ENCODE measurements at places on chromosomes 12 and 14.

GRCh38 chr14:35573911-35574310 is 39.9 kb downstream of the INSM2 start:
- no peak for DNase-seq

DNA sequence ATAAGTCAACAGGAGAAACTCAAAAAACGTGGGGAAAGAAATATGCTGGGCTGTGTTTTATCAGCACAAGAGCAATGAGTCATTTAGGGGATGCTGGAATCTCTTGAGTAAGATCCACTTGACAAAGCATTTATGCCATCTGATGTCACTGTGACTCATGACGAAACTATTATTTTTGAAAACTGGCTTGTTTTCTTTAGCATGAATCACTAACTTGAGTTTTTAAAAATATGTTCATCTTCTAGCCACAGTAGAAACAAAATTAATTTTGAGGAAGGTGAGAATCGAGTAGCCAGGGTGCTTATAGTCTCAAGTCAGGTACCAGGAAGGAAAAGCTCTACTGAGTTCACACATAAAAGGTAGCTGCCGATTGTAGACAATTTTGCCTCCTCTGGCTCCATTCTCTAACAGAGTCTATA is 456.2 kb upstream of the MGAT4C start:
- no peak for DNase-seq

DNA sequence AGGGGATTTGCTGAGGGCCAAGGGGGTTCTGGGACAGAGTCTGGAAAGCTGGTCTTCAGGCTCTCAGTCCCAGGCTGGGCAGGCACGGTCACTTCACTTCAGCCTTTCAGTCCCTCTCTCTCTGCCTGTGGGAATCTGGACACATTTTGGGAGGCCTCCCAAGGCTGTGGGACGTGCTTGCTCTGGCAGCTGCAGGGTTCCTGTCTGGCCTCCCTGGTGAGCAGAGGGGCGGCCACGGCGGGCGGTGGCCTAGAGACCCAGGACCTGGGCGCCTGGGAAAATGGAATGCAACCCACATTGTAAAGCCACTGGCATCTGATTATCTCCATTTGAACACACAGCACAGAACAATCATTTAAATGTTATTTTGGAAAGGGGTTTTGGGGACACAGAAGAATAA is 10.1 kb upstream of the ALDH2 start:
- no peak for DNase-seq

DNA sequence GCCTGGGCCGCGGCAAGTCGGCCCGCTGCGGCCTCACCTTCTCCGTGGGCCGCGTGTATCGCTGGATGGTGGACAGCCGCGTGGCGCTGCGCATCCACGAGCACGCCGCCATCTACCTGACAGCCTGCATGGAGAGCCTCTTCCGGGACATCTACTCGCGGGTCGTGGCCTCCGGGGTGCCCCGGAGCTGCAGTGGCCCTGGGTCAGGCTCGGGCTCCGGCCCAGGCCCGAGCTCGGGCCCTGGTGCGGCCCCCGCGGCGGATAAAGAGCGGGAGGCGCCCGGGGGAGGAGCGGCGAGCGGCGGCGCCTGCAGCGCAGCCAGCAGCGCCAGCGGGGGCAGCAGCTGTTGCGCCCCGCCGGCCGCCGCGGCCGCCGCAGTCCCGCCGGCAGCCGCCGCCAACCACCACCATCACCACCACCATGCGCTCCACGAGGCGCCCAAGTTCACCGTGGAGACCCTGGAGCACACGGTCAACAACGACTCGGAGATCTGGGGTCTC is 226.2 kb upstream of the CRY1 start:
- peak; percentile 44 for DNase-seq

DNA sequence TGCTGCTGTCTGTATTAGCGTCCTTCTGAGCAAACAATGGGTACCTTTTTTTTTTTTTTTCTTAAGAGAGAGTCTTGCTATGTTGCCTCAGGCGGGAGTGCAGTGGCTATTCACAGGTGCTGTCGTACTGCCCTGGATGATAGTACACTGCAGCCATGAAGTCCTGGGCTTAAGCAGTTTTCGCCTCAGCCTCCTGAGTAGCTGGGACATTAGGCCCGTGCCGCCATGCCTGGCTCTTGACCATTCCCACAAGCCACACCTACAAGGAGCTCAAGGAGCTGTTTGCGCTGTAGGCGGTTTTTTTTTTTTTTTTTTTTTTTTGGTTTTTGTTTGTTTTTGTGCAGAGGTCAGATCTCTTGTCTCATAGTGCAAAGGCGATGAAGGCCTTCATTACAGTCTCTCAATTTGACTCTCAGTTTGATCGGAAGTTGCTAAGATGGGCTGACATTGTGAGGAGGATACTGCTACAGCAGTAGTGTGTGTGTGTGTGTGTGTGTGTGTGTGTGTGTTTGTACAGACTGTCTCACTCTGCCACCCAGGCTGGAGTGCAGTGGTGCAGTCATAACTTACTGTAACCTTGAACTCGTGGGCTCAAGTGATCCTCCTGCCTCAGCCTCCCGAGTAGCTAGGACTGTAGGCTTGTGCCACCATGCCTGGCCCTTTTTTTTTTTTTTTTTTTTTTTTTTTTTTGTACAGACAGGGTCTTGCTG is 34.2 kb downstream of the TRAF3 start:
- DNase-seq, result no peak

GRCh38 chr12:124334266-124334665 is 39.4 kb downstream of the RFLNA start:
- DNase-seq, result no peak

- no peak for DNase-seq
These were observed 10.0 kb downstream of the STYK1 start for GRCh38 chr12:10663869-10664268.

DNA sequence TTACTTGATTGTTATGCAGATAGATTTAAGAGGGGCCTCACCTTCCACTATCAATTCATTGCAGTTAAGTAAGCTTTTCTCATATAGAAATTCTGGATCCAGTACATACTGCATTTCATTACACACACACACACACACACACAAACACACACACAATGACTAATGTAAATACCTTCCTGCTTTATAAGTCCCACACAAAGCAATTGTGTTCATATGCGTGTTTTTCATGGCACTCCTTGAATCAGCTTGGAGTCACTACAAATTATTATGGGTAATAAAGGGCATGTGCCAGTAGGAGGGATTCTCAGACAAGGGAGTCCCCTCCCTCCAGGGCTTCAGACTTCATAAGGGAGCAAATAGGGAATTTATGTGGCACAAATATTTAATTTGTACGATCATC is 4.5 kb downstream of the MIPOL1 start:
- no peak for DNase-seq

DNA sequence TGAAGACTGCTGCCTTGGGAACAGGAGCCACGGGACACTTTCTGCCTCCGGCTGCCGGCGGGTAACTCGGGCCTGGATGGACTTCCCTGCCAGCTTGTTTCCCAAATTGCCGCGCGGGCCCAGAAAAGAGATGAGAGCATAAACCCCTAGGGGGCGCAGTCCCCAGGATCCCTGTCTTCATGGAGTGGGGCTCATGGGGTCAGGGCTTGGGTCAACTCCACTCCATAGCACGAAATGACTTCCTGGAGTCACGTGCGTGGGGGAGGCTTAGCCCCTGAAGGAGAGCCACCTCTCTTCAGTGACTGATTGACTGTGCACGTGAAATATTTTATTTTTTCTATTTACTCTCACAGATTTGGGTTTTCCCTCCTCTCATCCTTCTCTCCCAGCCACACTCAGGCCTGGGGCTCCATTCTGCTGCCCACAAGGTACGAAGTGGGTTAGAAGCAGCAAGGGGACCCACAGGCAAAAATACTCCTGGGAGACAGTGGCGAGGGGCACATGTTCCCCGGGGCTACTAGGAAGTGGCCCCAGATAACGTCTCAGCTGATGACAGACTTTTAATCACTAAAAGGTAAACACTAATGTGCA is 10.0 kb downstream of the PGF start:
- peak; percentile 35 for DNase-seq

- DNase-seq, result no peak
These were observed 4.3 kb downstream of the TROAP start for GRCh38 chr12:49327368-49327767.

Measured in CD4-positive, alpha-beta T cell treated with Interleukin-6 for 4 hours (primary cell).